ENCODE measurements at places on chromosomes 12 and 14. TPM values are rescaled to one million over a fixed set of nuclear protein-coding genes. Genes with fewer than 3 reads are reported as not detected.

The TRIM9 gene
- 0.30 TPM for total RNA-seq

The SLCO1B3 gene
- not detected for total RNA-seq

The LRFN5 gene
- total RNA-seq: not detected

The WNT1 gene
- not detected for total RNA-seq

The PPM1H gene
- not detected for total RNA-seq

The CISTR gene
- total RNA-seq: not detected

The PLEKHD1 gene
- total RNA-seq: not detected

The RDH11 gene
- 115 TPM for total RNA-seq

The C12orf54 gene
- 2.5 TPM for total RNA-seq
